ENCODE measurements at places on chromosomes 5 and 9. TPM values are rescaled to one million over a fixed set of nuclear protein-coding genes. Genes with fewer than 3 reads are reported as not detected.
A peak's percentile ranks its signal among the peaks of the same experiment; 100 is the strongest.

- H3K4me3 ChIP-seq: no peak overlapping the region
- DNase-seq: no peak
- H3K27ac ChIP-seq: no peak overlapping the region
Observed at GRCh38 chr5:144275329-144275728, 104.7 kb downstream of the KCTD16 start.

- peaks cover 29% of the 10 kb centered on the region for H3K4me1 ChIP-seq
- H3K27me3 ChIP-seq: peaks cover 11% of the 10 kb centered on the region
- no peak for DNase-seq
- H3K36me3 ChIP-seq: no peaks in the 10 kb centered on the region
Observed at GRCh38 chr9:117722108-117722761, 18.0 kb downstream of the TLR4 start.

DNA sequence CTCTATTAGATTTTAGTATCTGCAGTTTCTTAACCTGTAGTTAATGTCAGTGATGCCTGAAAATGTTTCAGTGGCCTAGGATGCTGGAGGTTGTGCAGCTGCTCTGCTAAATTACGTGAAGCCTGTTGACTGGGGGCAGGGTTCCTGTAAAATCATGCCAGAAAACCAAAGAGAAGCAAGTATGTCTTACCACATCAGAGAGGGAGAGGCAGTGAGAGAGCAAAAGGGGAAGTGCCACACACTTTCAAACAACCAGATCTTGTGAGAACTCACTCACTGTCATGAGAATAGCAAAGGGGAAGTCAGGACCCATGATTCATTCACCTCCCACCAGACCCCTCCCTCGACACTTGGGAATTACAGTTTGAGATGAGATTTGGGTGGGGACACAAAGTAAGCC is 83.9 kb upstream of the CYLC2 start:
- H3K36me3 ChIP-seq: no peaks in the 10 kb centered on the region

DNA sequence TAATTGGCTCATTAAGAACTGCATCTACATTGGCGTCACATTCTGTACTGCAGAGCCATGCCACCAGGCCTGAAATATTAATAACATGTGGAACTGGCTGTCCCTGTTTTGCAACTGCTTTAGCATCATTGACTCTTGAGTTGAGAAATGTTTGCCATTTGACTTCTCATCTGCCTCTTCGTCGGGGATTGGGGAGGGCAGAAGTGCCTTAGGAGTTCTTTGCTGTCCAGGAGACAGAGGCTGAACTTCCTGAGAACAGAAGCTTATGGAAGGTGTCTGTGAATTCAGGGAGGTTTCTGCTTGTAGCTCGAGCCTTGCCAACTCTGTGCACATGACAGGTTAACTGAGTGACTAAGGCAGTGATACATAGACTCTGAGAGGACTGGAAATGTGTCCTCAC is 265.0 kb downstream of the KIF4B start:
- H3K4me1 ChIP-seq: no peaks in the 10 kb centered on the region
- H3K36me3 ChIP-seq: no peaks in the 10 kb centered on the region
- H3K27me3 ChIP-seq: peaks cover 13% of the 10 kb centered on the region
- no peak overlapping the region for H3K4me3 ChIP-seq
- DNase-seq: no peak

DNA sequence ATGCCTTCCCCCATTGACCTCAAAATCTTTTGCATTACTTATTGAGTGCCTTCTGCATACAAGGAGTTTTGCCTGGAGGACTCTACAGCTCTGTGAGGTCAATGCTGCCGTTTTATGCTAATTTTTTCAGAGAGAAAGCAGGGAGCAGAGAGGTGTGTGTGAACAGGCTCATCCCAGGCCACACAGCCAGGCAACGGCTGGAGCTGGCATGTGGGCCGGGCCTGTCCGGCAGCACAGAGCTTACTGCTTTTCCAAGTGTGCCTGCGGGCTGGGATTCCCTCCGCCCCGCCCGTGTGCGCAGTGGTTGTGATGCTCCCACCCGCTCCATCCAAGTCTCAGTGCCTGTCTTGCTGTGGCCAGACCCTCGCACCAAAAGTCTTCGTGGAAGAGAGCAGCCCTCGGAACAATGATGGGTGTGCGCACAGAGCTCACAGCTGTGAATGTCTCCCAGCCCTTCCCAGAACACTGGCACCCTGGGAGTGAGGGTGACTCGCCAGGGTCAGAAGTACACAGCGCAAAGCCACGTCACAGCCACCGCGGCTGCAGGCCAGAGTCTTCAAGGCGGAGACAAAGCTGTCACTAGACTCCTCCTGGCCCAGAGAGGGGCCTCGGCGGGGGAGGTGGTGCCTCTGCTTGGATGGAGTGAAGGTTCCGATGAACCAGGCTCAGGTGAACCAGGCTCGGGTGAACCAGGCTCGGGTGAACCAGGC is 82.8 kb downstream of the COL5A1 start:
- H3K4me3 ChIP-seq: no peak overlapping the region
- H3K27me3 ChIP-seq: peaks cover 8% of the 10 kb centered on the region
- no peak overlapping the region for H3K27ac ChIP-seq
- H3K36me3 ChIP-seq: no peaks in the 10 kb centered on the region
- DNase-seq: no peak
- H3K4me1 ChIP-seq: peaks cover 11% of the 10 kb centered on the region

DNA sequence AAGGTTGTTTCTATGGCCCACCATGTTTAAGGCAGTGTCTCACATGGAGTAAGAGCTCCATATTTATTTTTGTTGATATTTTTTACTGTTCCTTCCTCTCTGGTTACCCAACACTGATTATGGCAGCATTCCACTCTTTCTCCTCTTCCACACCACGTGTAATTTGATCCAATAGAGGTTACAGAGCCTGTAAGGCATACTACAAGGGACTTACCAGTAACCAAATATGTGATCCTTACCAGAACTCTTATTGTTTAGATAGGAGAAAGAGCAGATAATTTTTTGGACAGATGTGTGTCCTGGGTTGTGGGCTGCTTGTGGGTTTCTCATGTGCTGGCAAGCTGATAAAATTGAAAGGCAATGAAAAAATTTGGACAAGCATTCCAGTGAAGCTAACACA is 261.3 kb downstream of the TMEM167A start:
- no peaks in the 10 kb centered on the region for H3K27me3 ChIP-seq
- H3K36me3 ChIP-seq: no peaks in the 10 kb centered on the region
- DNase-seq: no peak
- no peak overlapping the region for H3K27ac ChIP-seq

GRCh38 chr9:113868501-113868900 is 7.6 kb upstream of the ZNF618 start:
- no peak overlapping the region for H3K4me3 ChIP-seq
- H3K36me3 ChIP-seq: no peaks in the 10 kb centered on the region
- H3K27ac ChIP-seq: no peak overlapping the region
- DNase-seq: no peak
- no peaks in the 10 kb centered on the region for H3K4me1 ChIP-seq

DNA sequence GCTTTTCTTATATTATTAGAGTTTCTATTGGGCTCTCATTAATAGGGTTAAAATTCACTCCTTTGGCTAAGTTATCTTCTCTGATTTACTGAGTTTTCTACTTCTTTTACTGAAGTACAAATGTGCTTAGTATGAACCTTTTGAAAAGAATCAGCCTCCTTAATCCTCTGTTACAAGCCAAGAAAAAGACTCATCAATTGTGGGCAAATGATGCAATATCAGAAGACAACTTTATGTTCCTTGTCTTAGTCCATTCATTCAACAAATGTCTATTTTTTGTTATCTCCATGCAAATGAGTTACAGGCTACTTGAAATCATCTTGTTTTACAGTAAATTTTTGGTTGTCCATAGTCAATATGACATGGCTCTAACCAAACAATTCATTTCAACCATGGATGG is 40.3 kb downstream of the SNCAIP start:
- no peak for DNase-seq
- no peak overlapping the region for H3K4me3 ChIP-seq
- no peaks in the 10 kb centered on the region for H3K4me1 ChIP-seq
- no peaks in the 10 kb centered on the region for H3K27me3 ChIP-seq
- no peaks in the 10 kb centered on the region for H3K36me3 ChIP-seq

GRCh38 chr5:78756858-78757257 is 108.3 kb upstream of the LHFPL2 start:
- DNase-seq: no peak
- peaks cover 2% of the 10 kb centered on the region for H3K36me3 ChIP-seq
- no peaks in the 10 kb centered on the region for H3K27me3 ChIP-seq
- peaks cover 72% of the 10 kb centered on the region for H3K4me1 ChIP-seq
- H3K27ac ChIP-seq: peak overlapping the region; percentile 95

GRCh38 chr5:64792469-64792868 is 23.7 kb downstream of the CWC27 start:
- no peaks in the 10 kb centered on the region for H3K4me1 ChIP-seq
- no peak overlapping the region for H3K4me3 ChIP-seq
- no peaks in the 10 kb centered on the region for H3K27me3 ChIP-seq
- H3K27ac ChIP-seq: no peak overlapping the region
- H3K36me3 ChIP-seq: peaks cover 42% of the 10 kb centered on the region

- no peak overlapping the region for H3K4me3 ChIP-seq
- H3K4me1 ChIP-seq: no peaks in the 10 kb centered on the region
- peaks cover 54% of the 10 kb centered on the region for H3K36me3 ChIP-seq
- H3K27ac ChIP-seq: no peak overlapping the region
- DNase-seq: no peak
Observed at GRCh38 chr9:2181792-2182191, 166.6 kb downstream of the SMARCA2 start.

GRCh38 chr5:73306078-73306719 is 133.2 kb downstream of the TMEM174 start:
- H3K4me3 ChIP-seq: no peak overlapping the region
- no peak for DNase-seq
- H3K36me3 ChIP-seq: no peaks in the 10 kb centered on the region
- peaks cover 58% of the 10 kb centered on the region for H3K27me3 ChIP-seq

Gene ADAMTSL1
- total RNA-seq: not detected

Gene PIP5KL1
- 1.7 TPM for total RNA-seq

Gene GNAQ
- total RNA-seq: 0.64 TPM

Gene EGFL7
- total RNA-seq: not detected

All from activated B cell treated with CpG ODN at 0.5 μM for 24 hours (primary cell).